ENCODE measurements at places on chromosomes 16 and 17.

DNA sequence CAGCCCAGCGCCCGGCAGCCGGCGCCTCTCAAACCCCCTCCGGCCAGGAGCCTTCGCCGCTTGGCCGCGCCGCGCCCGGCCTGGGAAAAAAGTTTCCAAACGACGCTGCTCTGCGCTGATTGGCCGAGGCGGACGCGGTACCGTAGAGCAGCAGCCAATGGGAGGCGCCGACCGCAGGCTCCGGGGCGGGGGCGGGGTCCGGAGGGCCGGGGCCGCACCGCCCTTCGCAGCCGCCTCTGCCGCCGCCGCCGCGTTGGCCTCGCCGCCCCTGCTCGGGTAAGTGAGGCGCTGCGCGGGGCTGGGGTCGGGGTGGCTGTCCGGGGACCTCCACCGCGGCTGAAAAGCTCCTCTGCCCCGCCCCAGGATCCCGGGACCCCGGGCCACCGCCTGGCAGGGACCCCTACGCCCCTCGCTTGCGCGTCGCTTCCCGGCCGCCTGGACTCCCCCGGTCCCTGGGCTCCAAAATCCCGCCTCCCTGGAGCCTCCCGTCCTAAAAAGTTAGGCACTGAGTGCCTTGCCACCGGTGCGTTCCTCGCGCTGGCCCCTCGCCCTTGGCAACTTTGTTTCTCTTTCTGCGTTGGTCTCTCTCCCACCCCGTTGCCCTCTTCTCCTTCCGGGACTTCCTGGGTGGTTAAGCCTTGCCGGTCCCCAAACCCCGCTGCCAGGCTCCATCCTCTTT lies at the start of gene NDE1:
NDE1 (plus strand) TSS at position 227 of the 679 bp plus-strand sequence. CDS start 14,534 bp downstream, outside the sequence.
- peak; percentile 79 for DNase-seq

DNA sequence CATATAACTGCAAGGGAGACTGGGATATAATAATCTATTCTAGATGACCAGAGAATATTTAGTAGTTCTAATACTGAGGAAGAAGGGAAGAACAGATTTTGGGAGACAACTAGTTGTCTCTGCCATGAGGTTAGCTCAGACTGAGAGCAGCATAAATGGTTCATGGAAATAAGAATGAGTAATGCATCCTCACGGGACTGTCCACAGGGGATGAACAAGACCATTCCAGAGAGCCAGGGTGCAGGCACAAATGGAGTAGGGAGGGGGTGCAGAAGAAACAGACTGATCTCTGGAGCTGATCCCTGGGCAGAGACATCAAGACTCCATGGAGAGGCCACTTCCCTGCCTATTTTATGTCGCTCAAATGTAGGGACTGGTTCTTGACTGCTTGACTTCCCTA lies 30.4 kb downstream of the NLRC5 start:
- no peak for DNase-seq

DNA sequence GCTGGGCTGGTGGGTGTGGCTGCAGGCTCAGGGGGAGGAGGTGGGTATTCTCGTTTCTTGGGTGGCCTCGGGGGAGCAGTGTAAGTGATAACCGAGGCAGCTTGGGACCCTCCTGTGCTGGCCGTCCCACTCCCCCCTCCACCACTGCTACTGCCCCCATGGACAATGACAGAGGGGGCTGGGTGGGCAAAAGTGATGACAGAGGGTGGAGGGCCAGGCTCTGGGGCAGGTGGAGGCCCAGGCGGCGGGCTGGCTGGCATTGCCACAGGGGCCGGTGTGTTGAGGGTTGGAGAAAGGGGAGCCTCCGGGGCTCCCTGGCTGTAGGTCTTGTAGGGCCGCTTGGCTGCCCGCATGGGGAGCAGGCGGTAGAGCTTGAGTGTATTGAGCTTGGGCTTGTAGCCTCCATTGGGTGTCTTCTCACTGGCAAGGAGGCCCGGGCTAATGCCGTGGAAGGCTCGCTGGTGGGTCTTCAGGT lies 16.0 kb downstream of the ZBTB4 start:
- DNase-seq, result no peak

GRCh38 chr16:61409604-61410003 lies 626.6 kb downstream of the CDH8 start:
- DNase-seq, result no peak

GRCh38 chr17:72393553-72393952 lies 272.7 kb downstream of the SOX9 start:
- DNase-seq, result no peak

- DNase-seq, result no peak
Observed at GRCh38 chr17:39928858-39929645, 1.5 kb downstream of the LRRC3C start.

DNA sequence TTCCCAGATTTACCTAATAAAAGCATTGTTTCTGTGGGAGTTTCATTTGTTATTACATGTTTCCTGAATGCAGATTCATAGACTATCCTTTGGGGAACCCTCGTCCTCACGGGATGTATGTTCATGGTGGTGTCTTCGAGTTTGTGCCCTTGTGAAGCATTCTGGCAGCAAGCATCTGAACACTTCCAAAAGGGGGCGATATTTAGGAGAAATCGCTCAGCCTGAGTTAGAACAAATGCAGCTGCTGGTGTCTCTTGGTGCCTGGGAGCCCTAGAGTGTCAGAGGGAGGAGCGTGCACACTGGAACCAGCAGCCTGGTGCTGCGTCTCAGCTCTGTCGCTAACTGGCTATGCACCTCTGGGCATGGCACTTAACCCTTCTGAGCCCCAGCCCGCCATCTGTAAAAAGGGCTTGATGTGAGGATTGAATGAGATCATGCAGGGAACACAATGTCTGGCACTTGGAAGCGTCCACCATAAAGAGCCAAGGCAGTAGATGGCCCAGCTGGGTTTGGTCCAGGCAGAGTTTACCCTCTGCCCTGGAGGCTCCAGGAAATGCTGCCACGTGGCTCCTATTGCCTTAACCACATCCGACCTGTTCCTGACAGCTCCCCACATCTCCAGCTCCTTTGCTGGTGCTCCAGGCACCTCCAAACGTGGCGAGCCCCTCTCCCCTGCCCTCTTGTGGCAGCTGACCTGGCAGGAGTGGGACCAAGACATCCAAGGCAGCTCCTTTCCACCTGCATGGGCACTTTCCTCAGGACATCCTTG lies 25.0 kb upstream of the C16orf78 start:
- peak; percentile 22 for DNase-seq

- DNase-seq, result no peak
Observed at GRCh38 chr16:59220011-59220410, 485.9 kb upstream of the GOT2 start.

GRCh38 chr17:75442168-75443103 lies 14.0 kb upstream of the TMEM94 start:
- no peak for DNase-seq

DNA sequence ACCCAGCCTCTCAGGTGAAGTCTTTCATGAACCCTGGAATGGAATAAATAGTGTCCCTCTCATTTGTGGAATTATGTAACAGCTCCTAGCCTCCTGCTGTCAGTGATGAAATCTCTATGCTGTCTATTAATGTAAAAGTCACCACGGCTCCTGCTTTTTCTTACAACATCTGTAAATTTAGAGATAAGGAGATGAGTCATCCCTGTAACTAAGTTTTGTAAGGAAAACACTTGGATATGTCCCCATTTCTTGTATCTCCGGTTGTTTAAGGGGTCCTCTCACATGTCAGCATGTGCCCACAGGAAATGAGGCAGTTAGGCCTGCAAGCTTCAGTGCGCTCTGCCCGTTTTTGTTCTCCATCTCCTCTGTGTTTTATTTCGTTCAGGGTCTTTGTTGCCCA lies 2.8 kb upstream of the NAT9 start:
- DNase-seq, result no peak

DNA sequence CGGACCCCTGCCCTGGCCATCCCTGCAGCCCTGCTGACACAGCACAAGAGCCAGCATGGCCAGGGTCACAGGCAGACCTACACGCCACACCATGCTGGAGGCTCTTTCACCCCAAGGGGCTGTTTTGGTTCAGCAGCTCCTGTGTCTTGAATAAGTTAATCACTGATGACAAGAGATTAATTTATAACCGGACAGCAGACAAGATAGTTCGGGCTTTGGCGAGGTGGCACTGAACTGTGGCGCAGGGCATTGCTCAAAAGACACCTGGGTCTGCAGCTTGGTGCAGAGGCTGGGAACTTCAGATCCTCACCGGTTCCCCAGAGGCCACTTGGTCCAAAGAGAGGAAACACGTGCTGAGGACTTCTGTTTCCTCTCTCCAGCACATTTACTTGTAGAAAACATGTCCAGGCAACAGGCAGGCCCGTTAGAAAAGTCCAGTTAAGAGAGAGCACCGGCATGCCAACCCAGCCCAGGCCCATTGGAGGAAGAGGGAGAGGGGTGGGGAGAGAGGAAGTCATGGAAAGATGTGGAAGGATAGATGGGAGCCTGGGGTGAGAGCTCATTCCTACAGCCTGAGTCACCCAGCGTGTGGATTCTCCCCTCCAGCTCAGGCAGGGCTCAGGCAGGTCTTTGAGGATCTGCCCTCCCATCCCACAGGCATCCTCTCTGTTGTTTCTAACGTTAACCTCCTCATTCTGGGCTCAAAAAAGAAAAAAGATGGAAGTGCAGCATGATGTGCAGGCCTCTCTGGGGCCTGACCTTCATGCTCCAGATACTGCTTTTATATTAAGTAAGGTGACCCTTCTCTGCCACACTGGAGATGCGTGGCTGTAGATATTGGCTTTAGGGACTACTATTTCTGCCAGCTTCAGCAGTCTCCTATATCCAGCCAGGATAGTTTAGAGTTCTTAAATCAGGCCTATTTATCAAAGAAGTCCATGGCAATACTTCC lies 80.0 kb upstream of the HNF1B start:
- DNase-seq, result no peak

GRCh38 chr16:27112093-27112811 lies 45.5 kb downstream of the C16orf82 start:
- DNase-seq, result no peak

DNA sequence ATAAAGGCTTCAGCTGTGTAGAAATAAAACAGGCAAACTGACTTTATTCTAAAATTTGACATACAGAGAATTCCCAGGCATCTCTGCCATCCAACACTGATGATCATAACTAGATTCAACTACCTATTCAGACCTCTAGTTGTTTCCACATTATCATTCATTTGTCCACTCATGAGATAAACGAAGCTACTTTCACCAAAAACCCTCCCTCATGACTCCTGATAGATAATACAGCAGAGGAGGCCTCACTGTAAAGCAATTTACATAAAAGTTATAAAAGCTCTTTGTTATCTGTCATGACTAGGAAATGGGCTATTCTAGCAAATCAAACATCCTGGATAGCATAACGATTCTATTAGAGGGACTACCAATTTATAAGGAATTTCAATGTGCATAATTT lies 19.6 kb upstream of the RFFL start:
- no peak for DNase-seq

GRCh38 chr17:77700165-77700881 lies 258.2 kb upstream of the TNRC6C start:
- peak; percentile 77 for DNase-seq

DNA sequence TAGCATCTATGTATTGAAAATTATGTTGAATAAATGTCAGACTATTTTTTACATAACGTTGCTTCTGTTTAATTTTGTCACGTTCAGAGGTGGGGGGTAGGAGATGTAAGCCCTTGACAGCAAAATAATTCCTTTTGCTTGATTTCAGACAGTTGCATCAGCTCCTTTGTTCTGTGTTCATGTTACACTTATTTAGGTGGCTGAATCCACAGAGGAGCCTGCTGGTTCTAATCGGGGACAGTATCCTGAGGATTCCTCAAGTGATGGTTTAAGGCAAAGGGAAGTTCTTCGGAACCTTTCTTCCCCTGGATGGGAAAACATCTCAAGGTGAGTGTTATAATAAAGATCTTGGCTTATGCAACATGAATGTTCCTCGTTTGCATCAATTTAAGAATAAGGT lies 4.5 kb downstream of the HERPUD1 start:
- no peak for DNase-seq

DNA sequence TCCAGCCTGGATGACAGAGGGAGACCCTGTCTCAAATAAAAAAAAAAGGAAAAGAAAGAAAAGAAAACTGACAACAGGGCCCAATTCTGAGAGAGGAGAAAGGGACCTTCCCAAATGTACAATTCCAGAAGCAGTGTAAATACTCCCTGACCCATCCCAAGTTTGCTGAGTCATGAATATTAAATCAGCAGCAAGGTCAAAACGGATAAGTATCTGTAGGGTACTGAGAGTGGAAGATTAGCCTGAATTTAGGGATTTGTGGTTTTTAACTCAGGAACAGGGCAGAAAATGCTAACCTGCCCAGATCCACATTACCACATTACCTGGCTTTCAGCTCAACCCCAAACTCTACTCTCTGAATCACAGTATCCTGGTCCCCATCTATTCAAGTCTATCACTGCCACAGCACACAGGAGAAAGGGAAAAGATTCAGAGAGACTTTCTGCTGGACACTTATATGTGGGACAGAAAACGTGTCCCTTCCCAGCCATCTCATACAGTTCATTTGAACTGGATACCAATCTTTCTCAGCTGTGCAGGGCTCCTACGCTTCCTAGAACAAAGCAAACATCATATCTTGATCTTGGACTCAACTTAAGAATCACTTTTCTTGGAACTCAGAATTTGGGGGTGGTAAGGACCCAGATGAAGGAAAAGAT lies 2.9 kb downstream of the FXR2 start:
- DNase-seq, result no peak

DNA sequence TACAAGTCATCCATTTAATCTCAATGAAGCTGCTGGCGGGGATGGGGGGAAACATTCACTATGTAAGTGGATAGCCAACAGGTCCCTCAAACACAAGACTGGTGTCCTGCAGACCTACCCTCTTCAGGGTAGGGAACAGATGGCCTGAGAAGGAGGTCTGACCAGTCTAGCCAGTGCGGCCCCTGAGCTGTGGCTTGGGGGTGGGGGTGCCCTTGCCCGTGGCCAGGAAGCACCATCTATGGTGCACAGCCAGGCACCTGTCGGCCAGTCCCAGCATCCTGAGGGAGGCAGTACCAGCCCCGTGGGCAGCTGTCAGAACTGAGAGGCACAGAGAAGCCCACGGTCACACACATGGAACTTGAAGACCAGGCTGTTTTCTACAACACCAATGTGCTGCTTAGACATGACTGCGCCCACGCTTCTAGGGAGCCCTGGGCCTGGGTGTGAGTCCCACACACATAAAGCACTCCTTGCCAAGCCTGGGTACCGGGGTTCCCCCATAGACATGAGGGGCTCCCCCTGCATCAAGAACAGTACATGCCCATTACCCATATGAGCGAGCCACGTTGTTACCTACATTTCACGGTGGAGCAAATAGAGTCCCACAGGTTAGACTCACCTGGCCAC lies 40.9 kb downstream of the RMI2 start:
- no peak for DNase-seq

DNA sequence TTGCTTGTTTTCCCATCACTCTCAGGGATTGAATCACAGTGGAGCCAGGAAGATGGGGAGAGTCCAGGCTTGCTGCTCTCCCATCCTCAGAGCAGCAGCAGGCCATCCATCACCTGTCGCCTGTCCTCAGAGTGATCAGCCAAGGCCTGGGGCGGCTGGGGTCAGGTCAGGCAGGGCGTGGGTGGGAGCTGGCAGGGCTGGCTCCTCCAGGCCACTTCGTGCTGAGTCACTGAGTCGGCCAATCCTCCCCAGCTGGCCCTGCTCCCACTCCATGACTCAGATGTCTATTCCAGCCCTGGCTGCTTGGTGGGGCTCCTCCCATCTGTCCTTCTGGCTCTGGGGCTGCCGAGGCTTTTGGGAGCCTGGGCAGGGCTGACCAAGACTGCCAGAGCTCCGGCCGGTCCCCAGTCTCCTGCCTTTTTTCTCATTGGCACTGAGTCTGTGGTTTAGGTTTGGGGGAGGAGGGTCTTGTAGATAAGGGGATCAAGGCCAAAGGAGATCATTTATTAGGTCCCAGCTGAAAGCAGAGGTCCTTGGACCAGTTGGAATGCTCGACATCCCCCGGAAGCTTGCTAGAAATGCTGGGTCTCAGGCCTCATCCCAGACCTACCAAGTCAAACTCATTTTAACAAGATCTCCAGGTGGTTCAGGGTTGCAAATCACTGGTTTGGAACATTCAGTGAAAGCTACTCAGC lies 72.7 kb downstream of the ABCC1 start:
- DNase-seq, result peak; percentile 42

Data from NCI-H524 (cell line).